ENCODE measurements at places on chromosomes 2 and 18.

DNA sequence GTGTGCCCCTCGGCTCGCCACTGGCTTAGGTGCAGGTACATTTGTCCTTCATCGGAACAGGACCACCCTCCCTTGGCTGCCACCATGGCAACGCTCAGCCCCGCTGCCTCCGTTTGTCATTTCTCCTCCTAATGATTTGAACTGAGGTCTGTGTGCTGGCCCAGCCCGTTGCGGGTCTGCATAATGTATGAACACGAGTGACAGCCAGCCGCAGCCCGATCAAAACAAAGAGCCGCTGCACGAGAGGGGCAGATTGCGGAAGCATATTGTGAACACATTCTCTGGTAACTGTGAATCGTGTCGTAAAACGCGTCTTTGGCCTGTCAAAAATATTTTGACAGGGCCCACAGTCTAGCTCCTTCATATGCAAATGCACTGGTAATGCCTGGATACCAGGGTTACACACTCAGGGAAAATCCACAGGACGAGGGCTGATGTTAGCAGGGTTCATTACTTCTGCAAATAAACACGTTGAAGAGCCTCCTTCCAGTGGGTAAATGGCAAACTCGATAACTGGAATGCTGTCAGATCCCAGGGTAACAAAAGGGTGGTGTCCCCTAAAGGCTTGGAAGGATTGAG is 137.0 kb downstream of the AGAP1 start:
- DNase-seq = no peak

GRCh38 chr2:100317634-100318033 is 4.7 kb downstream of the LONRF2 start:
- DNase-seq = no peak

DNA sequence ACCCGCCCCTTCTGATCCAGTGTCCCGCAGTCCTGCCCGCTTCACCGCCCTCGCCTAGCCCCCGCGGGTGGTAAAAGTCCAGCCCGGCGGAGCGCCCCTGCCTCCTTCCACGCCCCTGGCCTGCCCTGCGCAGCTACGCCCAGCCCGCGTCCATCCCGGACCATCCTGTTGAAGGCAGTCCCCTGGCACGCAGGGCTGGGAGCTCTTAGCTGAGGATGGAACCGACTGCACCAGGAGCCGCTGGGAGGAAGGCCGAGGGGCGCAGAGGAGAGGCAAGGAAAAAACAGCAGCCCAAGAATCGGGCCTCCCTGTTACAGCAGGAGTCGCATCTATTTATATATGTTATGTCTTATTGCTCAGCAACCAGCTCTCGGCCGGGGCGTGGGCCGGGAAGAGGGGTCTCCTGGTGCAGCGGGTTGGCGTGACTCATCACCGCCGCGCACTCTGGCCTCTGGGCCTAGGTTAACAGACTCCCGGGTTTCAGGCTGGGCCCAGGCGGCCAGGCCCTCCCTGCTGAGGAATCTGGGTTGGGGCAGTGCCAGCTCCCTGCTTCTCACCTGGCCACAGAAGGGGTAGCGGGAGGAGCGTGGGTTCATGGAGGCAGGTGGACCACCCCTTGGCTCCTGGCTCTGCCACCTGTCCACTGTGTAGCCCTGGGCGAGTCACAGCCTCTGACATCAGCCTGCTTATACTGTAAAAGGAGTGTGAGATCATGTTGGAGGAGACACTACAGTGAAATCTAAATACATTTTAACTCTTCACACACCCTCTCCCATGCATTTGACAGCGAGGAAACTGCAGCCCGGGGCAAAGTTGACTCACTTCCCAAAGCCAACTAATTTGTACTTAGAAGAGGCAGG is 13.4 kb upstream of the MAP3K2 start:
- DNase-seq = no peak

DNA sequence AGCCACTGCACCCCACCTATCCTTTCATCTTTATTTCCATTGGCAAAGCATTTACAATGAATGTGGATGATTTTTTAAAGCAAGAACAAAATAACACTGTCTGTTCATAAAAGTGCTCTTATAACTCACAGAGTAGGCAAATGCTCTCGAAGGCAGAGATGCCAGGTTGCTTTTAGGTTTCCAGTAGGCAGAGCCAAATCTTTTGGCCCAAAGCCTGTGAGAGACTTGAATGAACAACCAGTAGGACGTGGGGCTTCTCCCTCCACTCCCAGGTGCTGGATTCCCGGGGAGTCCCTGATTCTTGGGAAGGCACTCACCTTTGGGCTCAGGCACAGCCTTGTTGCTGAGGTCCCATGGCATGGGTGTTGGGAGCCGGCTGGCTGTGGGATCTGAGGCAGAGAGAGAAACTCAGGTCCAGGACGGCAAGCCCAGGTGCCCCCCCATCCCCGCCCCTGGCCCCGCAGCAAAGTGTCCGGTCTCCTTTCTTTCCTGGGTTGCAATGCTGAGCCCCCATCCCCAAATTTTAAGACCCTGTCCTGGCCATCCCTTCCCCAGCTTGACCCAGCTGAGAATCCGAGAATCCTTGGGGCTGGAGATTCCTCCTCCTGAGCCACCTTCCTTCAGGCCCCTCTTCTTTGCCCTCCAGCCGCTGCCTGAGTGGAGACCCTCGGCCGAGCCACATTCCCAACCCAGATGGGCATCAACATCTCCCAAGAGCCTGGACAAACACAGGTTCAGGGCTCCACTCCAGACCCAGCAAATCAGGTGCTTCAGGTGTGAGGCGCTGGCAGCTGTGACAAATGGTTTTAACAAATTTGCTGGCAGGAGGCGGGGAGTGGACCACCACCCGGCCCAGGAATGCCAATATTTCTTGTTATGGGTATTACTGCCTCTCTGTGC is 5.8 kb downstream of the NEURL3 start:
- DNase-seq = no peak

- DNase-seq = no peak
Measured at GRCh38 chr2:192655916-192656315, 461.2 kb upstream of the TMEFF2 start.

DNA sequence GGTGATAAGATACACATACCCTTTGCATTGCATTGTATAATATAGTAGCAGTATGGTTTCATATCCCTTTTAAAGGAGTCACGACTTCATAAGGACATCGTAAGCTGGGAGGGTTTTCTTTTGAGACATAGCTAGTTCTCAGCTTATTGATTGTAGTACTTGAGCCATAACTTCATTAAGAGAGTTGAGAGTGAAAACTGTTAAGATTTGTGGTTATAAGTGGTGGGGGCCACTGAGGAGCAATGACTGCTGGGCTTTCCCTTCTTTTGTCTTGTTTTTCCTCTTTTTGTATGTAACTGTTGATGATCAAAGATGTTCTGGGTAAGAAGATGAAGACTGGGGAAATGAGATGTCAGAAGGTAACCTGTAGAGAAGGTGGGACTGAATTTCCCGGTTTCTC is 11.0 kb downstream of the EIF5B start:
- DNase-seq = no peak

DNA sequence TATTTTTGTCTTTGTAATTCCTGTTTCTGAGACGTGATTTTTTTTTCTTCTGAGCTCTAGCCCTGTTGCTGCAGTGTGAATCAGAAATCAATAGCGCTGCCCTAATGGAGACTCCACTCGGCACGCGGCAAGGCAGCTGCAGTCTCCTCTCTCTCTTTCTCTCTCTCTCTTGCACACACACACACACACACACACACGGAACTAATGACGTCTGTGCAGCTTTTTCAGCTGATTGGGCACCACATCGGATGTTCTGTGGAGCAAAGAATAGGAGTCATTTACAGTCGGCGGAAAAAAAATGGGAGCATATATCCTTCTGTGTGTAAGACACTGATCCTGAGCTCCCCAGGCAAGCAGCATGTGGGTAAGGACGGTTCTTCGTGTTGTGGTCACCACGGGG is 2.0 kb upstream of the MYT1L start:
- no peak for DNase-seq

GRCh38 chr2:118609138-118609537 is 238.3 kb downstream of the EN1 start:
- DNase-seq = no peak

DNA sequence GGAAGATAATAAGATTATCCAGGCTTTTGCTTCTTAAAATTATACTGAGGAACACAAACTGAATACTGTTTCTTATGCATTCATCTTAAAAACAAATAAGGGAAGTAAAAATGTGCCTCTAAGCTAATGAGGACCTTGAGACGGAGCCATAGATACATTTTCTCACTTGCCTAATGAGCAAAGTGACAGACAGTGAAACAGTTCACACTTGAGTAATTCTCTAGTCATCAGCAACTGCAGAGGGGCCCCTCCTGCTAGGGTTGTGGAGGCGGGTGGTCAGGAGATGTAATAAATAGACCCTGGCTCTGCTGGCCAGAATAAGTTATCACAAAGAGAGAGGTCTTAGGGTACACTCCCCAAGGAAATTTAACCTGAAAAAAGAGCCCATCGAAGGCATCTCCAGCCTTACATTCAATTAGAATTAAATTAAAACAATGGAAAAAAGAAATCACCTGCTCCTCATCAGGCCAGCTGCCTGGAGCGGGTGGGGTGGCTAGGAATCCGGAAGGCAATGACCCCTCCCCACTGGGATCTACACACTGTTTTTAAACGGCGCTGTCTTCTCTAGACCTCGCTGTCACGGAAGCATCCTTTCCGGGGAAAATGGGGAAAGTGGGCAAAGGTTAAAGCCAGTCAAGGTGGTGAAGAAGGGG is 32.6 kb upstream of the INSIG2 start:
- DNase-seq = no peak

DNA sequence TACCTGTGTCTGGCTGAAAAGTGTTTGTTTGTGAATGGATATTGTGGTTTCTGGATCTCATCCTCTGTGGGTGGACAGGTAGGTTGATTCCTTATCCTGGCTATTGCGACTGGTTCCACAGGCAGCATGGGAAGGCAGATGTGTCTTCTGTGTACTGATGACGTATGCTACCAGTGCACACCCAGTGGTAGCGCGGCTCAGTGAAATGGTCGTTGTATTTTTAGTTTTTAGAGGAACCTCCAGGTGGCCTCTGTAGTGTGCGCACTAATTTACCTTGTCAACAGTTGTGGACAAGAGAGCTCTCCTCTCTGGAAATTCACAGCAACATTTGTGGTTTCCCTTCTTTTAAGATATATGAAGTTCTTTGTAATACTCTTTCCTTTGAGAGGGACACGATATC is 52.5 kb downstream of the CCDC74A start:
- DNase-seq = no peak

DNA sequence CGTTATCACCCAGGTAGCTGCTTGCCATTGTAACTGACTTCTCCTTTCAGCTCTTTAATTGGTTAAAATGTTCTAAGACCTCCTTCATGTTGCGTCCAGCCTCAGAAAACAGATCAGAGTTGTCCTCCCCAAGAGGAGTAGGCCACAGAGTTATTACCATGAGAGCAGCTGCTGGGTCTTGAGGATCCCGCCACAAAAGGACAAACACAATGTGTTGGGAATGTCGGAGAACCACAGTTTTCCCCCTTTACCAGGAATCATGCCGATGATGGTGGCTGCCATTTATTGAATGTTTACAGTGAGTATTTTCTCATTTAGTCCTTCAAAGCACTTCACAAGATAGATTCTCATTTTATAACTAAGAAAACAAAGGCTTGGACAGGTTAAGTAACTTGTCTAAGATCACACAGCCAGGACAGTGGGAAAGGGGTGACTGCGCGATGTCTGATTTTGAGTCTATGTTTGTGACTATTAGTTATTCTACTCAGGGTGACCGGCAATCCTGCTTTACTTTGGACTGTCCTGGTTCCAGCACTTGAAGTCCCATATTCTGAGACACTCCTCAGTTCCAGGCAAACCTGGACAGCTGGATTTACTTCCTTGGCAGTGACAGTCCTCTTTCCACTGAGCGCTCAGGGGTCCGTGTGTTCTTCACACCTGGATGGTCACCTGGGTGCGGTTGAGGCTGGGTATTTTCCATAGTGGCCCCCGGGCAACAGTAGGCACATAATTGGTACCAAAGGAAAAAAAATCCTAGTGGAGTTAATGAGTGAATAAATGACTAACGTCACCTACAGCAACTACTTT is 93.6 kb downstream of the LIPG start:
- no peak for DNase-seq

GRCh38 chr2:30465171-30465545 is 18.1 kb downstream of the LCLAT1 start:
- no peak for DNase-seq

- no peak for DNase-seq
Measured at GRCh38 chr2:20050104-20050645, 1.3 kb downstream of the LAPTM4A start.

GRCh38 chr2:127069003-127069402 is 38.0 kb downstream of the BIN1 start:
- DNase-seq = no peak

- no peak for DNase-seq
Measured at GRCh38 chr2:221503965-221504364, 68.1 kb downstream of the EPHA4 start.

- no peak for DNase-seq
Measured at GRCh38 chr2:128751746-128752145, 433.1 kb upstream of the HS6ST1 start.

DNA sequence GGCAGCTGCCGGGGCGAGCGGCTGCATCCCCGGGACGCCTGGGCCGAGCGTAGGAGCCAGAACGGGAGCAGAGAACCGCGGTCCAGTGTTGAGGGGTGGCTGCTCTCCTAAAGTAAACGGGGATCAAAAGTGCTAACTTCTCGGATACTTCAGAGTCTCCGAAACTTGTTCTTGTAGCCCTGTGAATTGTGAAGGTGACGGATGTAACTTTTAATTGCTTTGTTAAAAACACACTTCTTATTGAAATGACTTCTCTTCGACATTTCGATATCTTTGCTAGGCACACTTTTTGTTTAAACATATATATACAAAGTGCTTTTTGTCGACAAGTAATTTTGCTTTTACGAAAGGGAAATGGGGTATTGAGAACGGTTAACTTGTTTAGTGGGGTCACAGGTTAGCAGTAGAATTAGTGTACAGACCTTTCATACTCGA is 540 bp downstream of the ATP9B start:
- peak; percentile 5 for DNase-seq

DNA sequence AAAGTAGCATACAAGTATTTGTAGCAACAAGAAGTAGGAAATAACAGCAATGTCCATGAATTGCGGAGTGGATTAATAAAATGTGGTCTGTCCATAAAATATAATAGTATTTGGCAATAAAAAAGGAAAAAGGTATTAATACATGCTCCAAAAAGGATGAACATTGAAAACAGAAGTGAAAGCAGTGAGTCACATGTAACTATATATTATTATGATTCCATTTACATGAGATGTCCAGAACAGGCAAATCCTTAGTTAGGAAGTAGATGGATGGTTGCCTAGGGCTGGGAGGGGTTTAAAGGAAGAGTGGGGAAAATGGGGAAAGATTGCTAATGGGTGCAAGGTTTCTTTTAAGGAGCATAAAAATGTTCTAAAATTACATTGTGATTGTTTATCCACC is 44.5 kb downstream of the CCDC74A start:
- no peak for DNase-seq

DNA sequence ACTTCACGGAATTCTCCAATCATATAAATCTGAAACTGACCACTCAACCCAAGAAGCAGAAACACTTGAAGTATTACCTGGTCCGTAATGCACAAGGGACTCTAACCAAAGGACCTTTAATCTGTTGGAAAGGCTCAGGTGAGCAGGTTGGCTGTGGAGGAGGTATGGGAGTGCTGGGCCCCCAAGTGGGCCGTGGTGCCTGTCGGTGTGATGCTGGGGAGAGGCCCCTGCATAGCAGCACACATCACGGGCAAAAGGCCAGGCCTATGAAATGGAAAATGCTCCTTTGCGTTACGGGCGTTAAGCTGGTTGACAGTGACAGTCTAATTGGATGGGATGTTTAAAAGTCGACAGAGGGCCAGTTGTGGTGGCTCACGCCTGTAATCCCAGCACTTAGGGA is 42.6 kb downstream of the GREB1 start:
- DNase-seq = no peak

- DNase-seq = no peak
Measured at GRCh38 chr2:186540941-186541340, 48.9 kb upstream of the ITGAV start.
